IPS DF 19.7 (cell line): ENCODE measurements at places on chromosomes 2 and 18.

DNA sequence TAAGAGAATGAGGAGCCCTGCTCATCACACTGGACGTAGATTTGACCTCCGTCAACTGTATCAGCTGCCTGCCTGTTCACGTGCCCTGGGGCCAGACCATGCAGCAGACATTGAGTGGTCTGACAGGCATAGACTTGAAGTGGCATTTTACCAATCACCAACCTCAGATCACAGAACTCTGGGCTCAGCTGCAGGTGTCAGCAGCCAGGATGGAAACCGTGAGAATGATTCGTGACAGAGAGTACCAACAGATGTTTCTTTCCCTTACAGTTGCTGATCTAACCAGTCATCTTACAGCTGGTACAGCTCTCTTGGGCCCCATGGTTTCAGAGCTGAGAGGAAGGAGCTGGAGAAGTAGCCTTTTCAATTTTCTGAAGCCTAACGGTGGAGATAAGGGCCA, 148.9 kb downstream of the EN1 start:
- no peak for DNase-seq

DNA sequence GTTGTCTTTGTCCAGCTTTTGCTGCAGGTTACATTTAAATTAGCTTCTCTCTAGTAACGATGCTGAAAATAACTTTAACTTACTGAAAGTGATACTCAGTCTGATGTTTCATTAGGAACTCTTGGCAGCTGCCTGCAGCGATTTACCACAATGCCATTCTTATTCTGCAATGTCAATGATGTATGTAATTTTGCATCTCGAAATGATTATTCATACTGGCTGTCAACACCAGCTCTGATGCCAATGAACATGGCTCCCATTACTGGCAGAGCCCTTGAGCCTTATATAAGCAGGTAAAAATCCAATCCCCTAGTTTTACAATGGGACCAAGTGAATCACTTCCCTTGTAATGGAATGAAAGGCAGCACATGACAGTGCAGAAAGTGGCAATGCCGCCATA, 16.3 kb upstream of the MFF start:
- no peak for DNase-seq

DNA sequence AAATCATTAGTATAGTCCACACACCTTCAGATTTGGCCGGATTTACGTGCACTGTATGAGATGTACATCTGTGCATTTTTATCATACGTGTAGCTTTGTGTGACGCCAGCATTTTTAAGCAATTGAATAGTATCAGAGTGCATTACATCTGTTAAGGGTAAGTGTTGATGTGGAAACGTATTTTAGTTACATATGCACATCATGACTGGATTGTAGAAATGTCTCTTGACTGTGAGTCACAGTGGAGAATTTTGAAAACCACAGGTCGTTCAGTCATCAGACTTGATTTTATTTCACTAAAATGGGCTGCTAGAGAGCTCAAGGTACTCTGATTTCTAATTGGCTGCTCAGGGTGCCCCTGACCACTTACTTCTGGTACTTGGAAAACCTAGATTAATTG, 5.4 kb upstream of the GPBAR1 start:
- no peak for DNase-seq

GRCh38 chr2:56450047-56450446, 266.3 kb downstream of the CCDC85A start:
- DNase-seq = no peak

DNA sequence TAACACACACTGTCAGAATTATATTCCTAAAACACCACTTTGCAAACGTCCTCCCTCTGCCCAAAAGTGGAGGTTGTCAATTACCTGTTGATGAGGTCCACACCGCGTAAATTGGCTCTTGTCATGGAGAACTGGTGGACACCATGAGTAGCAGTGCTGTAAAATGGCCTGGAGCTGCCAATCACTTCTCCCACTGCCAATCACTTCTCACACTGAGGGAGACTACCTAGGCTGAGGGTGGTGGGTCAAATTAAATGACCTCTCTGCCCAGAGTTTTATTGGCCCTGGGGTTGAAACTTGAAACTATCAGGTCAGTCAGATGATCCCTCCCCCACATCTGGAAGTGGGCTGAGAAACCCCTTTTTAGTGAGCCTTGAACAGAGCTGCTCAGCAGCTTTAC, 89.6 kb downstream of the SOWAHC start:
- DNase-seq = no peak

DNA sequence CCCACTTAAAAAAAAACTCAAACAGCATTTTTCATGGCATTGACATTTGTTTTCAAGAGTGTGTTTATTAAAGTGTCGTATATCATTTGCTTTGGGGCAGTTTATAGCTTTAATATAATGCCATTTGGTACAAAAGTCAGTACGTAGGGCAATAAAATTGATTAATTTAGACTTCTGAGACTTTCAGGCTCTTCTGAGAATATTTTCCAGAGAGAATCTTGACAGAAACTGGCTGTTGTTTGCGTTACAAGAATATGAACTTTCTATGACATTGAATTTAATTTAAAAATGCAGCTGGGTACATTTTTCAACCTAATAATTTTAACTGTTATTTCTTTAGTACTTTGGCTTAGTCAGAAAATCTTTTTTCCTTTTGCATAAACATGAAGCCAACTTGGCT, 98.9 kb downstream of the RNF144A start:
- DNase-seq = no peak

DNA sequence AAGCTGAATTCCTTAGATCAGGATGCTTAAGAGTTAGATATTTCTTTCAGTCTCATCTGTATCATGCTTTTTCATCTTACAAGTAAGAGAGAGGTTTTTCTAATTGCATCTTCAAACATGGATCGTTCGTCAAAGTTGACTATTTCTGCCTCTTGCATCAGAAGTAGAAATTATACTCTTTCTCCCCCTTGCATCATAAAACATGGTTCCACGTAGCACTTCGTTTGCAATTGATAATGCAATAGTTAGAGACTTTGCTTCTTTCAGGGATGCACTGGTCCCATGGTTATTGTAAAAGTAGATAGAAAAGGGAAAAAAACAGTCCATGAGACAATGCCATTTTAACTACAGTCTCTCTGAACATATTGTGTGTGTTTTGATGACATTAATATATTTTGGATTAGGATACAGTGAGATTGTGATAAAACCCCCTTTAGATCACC, 75.1 kb upstream of the PARD3B start:
- no peak for DNase-seq

DNA sequence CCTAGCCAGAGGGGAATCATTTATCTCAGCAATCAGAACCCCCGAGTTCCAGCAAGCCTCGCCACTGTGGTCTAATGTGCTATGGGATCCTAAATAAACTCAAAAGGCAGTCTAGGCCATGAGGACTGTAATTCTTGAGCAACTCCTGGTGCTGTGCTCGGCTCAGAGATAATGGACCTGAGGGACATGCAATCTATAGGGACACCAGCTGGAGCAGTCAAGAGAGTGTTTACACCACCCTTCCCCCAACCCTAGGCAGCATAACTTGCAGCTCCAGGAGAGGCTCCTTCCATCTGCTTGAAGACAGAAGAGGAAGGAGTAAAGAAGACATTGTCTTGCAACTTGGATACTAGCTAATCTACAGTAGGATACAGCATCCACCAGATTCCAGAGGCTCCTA, 225.5 kb upstream of the KLHL14 start:
- DNase-seq = no peak
